ENCODE measurements at places on chromosomes 5 and 9.

GRCh38 chr5:150106674-150107426 is 20.5 kb upstream of the CSF1R start:
- no peak for DNase-seq

- no peak for DNase-seq
Measured at GRCh38 chr9:112288029-112288428, 45.4 kb downstream of the PTBP3 start.

- no peak for DNase-seq
Measured at GRCh38 chr9:136961279-136962065, 9.4 kb downstream of the LCN12 start.

DNA sequence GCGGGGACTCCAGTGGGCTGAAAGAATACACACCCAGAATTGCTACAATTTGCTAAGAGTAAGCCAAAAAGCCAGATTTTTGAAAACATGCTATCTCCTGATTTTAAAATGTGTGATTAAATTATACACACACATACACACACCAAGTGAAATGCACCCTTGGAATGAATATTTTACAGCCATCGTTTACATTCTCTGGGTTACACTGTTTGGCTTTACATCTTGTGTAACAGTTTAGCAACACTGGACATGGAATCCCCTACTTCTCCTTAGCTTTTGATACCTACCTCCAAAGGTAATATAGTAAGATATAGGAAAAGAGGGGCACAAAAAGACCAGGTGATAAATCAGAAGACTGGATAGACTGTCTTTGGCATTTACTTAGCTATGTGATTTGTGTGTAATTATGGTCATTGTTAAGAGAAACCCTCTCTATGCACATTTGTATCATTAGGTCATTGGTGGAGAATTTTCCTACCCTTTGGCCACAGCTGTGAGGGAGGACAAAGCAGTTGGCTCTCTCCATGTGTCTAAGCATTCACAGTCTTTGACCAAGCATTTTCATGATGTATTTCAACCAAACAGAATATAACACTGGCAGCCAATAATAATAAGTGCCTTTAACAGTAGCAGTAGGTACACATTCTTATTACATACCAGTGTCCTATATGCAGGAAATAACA is 7.6 kb downstream of the SVEP1 start:
- no peak for DNase-seq

DNA sequence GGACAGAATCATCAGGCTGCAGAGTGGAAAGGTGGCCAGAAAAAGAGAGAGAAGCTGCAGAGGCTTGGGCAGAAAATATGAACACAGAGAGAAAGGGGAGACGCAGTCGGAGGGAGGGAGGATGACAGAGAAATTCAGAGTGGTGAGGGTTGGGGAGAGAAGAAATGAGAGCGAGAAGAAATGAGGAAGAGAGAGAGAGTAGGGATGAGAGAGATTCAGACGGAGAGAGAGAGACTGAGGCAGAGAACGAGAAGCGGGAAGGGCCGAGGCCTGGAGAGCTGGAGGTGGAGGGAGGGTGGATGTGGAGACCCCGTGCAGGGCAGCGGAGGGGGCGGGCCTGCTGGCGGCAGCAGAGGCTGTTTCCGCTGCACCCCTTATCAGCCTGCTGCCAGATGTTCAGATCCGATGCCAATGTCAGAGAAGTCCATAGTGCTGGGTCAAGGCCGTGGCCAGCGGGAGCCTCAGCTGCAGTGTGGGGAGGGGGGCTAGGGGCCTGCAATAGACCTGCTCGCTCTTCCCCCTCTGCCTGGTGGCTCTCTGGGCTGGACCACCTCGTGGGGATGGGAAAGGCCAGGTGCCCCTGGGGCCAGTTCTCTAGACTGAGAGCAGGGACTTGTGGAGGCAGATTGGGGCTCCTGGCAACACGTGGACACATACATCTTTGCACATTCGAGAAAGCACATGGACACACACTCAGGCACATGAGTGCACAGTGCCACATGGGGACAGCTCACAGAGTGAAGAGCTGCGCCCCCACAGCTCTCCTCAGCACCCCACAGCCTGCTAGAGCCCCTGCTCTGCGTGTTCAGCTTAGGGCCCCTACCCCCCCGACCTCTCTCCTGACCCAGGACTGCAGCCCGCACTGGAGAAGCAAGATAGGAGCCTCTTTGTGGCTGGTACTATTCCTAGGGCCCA is 4.9 kb upstream of the NR5A1 start:
- DNase-seq = no peak

- no peak for DNase-seq
Measured at GRCh38 chr5:82142928-82143577, 135.1 kb downstream of the RPS23 start.

DNA sequence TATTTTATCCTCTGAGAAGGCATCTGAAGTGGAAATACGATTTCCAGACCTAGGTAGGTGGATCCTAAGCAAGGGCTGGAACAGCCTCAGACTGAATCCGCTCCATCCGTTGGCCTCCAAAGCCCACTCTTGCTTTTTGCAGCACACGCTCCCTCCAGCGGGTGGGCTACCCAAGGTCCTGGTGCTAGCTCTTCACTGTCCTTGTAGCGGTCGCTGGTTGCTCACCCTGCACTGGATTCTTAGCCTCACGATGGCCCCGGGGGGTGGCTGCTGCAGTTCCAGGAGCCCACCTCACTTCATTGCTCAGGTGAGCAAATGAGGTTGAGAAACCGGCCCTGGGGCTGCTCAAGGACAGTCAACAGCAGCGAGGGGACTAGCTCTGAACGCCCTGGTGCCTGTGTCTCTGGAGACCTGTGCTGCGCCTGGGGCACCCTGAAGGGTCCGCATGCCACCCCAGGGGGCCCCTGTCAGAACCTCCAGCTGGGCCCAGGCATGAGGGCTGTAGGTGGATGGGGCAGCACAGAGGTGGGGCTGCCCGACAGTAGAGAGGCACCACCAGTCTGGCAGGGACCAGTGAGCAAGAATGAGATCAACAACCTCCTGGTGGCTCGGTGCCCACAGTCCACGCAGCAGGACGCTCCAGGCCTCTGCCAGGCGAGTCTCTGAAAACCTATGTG is 4.3 kb downstream of the MGAT4B start:
- DNase-seq = no peak

- DNase-seq = no peak
Measured at GRCh38 chr9:112582371-112583262, 96.0 kb downstream of the KIAA1958 start.

DNA sequence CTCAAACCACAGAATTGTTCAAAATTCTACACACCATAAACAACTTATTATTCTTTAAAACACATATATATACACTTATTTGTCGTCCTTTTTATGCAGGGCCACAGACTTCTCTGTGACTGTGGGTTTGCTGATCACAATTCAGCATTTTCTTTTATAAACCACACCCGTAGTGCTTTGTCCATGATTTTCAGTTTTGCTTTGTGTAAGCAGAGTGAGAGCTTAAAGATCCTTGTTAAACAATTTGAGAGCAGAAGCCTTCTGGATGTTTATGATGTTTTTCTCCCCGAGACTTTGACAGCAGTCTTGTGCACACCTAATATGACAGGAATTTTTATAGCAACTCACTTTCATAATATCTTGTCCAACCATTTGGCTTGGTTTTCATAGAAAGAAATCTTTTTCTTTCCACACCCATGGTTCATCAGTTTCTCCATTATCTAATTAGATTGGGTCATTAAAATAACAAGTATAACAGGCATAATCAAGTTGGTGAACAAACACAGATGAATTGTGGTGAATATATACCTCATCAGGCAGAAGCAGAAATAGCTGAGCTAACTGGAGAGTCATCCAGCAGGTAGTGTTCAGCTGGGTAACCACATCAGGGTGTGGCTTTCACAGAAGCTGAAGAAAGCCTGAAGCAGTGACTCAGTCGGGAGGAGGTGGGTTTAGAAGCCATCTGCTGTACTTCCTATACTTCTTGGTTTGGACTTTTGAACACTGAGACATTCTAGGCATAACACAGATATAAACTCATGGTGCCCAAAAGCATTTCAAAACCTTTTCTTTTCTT is 232.8 kb downstream of the DOCK8 start:
- DNase-seq = no peak

GRCh38 chr9:136679431-136679941 is 7.8 kb downstream of the AGPAT2 start:
- peak; percentile 83 for DNase-seq

GRCh38 chr5:34900652-34901051 is 14.7 kb downstream of the RAD1 start:
- no peak for DNase-seq

All from CD14-positive monocyte (primary cell).